ENCODE measurements at places on chromosomes 3 and 15. TPM values are rescaled to one million over a fixed set of nuclear protein-coding genes. Genes with fewer than 3 reads are reported as not detected.

Gene PTH1R
- total RNA-seq: 1.1 TPM

DNA sequence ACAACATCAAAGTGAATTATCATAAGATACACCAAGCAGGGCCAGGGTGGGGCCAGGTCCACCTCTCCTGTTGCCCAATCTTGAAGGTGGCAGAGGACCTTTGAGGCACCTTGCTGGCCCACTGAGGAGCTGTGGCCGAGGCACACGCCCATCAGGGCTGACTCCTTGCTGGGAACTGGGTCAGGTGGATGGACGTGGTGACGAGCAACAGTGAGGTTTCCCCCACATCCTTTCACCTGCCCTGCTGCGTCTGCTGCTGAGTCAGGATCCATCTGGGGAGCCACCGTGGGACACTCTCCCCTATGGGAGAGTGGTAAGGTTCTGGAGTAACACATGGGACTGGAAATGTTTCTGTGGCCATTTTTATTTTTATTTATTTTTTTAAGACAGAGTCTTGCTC, 17.3 kb upstream of the FURIN start:
- H3K4me3 ChIP-seq: no peak overlapping the region
- H3K27ac ChIP-seq: no peak overlapping the region
- no peaks in the 10 kb centered on the region for H3K27me3 ChIP-seq
- DNase-seq: no peak
- H3K4me1 ChIP-seq: no peaks in the 10 kb centered on the region

- no peak overlapping the region for H3K4me3 ChIP-seq
- H3K27ac ChIP-seq: no peak overlapping the region
- no peak for DNase-seq
- no peaks in the 10 kb centered on the region for H3K36me3 ChIP-seq
Observed at GRCh38 chr3:159619341-159619885, 369.2 kb upstream of the IL12A start.

Gene ABHD6
- total RNA-seq: 5.3 TPM

DNA sequence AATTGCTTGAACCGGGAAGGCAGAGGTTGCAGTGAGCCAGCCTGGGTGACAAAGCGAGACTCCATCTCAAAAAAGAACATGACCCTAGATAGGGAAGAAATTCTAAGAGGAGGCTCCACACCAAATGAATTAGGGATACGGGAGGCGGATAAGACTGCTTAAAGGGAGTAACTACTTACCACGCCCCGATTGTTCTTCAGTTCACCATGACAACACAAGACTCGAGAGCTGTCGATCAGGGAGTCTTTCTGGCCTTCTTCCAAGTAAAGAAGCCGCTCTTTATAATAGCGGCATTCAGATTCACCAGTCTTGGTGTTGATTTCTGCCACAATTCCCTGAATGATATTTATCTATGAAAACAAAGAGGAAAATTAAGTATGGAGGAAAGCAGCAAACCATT, 53.9 kb upstream of the TASOR start:
- H3K36me3 ChIP-seq: no peaks in the 10 kb centered on the region
- no peak overlapping the region for H3K4me3 ChIP-seq
- H3K4me1 ChIP-seq: no peaks in the 10 kb centered on the region
- DNase-seq: no peak
- no peaks in the 10 kb centered on the region for H3K27me3 ChIP-seq
- H3K27ac ChIP-seq: no peak overlapping the region

GRCh38 chr3:149391960-149392359, 14.5 kb upstream of the TM4SF1 start:
- no peaks in the 10 kb centered on the region for H3K27me3 ChIP-seq
- no peak for DNase-seq
- H3K4me3 ChIP-seq: no peak overlapping the region
- H3K4me1 ChIP-seq: peaks cover 8% of the 10 kb centered on the region
- H3K27ac ChIP-seq: no peak overlapping the region

Gene CLRN1
- total RNA-seq: not detected

DNA sequence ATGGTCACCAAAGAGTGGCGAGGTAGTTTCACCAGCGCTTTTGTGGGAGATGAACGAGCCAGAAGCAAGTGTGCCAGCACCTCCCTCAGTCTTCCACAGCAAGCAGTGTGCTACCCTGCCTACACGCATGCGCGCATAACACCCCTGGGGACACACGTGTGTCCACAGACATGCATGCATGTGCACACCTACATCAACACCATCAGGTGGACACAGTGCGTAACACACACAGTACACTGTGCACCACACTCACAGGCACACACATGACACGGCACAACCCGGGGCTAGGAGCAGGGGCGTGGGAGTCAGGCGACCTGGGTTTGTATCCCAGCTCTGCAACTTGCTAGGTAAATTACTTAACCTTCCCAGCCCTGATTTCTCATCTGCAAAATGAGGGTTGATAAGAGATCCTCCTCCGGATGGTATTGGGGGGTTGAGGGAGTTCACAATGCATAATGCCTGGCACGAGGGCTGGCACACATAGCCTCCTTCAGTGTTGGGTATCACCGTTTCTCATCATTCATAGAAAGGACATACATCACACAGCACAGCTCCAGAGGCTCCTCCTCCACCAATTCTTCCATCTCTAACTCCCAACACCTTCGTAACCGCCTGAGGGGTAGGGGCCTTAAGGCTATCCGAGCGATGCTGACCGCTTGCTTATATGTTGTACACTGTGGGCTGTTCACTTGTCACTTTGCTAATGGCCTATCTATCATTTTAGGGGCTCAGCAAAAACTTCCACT, 174.9 kb downstream of the SMAD6 start:
- no peaks in the 10 kb centered on the region for H3K36me3 ChIP-seq
- no peaks in the 10 kb centered on the region for H3K27me3 ChIP-seq
- no peak overlapping the region for H3K27ac ChIP-seq
- no peak for DNase-seq
- H3K4me3 ChIP-seq: no peak overlapping the region

DNA sequence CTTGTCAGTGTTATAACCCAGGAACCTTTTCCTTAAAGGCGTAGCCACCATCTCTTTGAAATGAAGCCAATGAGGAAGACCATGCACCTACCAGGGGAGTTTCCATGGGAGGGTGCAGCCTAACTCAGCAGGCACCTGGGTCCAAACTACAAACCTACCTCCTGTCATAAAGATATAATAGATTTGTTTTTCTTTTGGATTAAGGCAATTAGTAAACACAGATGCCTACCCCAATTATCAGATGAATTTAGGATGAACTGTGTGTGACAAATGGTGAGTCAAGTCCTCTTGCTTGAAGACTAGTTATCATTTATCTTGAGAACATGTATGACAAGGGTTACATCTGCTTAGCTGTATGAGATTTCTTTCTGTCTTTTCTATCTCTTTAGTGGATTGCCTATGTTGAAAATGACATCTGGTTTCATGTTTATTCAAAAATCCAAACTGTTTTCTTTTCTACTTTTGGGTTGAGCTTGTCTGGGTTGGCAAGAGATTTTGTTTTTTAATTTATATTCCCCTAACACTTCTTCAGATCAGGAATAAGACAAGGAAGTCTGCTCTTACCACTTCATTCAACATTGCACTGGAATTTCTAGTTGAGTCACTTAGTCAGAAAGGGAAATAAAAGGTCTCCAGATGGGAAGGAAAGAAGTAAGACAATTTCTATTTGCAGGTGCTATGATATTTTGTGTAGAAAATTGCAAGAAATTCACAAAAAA, 149.9 kb downstream of the NEK10 start:
- H3K27ac ChIP-seq: no peak overlapping the region
- DNase-seq: no peak
- H3K4me1 ChIP-seq: peaks cover 15% of the 10 kb centered on the region
- no peaks in the 10 kb centered on the region for H3K27me3 ChIP-seq
- H3K36me3 ChIP-seq: no peaks in the 10 kb centered on the region

DNA sequence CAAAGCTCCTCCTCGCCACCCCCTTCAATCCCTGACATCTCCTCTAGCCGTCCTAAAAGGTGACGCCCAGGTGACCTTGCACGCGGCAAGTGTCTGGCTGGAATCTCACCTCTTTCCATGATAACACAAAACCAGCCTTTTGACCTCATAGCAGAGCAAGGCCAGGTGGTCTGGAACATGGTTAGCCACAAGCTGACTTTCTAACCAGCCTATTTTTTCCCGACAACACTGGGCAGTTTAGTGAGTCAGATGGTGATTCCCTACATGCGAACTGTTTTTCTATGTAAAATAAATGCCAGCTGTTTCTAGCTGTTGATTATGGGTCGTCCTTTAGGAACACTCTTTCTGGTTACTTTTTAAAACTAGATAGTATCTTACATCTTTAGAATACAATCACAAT, 243.0 kb downstream of the CD47 start:
- DNase-seq: no peak
- H3K4me3 ChIP-seq: no peak overlapping the region
- no peak overlapping the region for H3K27ac ChIP-seq
- H3K36me3 ChIP-seq: no peaks in the 10 kb centered on the region
- H3K4me1 ChIP-seq: no peaks in the 10 kb centered on the region

GRCh38 chr3:158419820-158420653, 151.0 kb upstream of the MLF1 start:
- no peak overlapping the region for H3K27ac ChIP-seq
- no peaks in the 10 kb centered on the region for H3K4me1 ChIP-seq
- DNase-seq: no peak
- no peaks in the 10 kb centered on the region for H3K27me3 ChIP-seq

GRCh38 chr3:72082186-72082715, 297.3 kb upstream of the PROK2 start:
- no peak overlapping the region for H3K27ac ChIP-seq
- no peaks in the 10 kb centered on the region for H3K27me3 ChIP-seq
- H3K36me3 ChIP-seq: no peaks in the 10 kb centered on the region

All from psoas muscle (tissue), 8 donors.